Dorsolateral prefrontal cortex (tissue), 122 donors: ENCODE measurements at places on chromosomes 1 and 21.

DNA sequence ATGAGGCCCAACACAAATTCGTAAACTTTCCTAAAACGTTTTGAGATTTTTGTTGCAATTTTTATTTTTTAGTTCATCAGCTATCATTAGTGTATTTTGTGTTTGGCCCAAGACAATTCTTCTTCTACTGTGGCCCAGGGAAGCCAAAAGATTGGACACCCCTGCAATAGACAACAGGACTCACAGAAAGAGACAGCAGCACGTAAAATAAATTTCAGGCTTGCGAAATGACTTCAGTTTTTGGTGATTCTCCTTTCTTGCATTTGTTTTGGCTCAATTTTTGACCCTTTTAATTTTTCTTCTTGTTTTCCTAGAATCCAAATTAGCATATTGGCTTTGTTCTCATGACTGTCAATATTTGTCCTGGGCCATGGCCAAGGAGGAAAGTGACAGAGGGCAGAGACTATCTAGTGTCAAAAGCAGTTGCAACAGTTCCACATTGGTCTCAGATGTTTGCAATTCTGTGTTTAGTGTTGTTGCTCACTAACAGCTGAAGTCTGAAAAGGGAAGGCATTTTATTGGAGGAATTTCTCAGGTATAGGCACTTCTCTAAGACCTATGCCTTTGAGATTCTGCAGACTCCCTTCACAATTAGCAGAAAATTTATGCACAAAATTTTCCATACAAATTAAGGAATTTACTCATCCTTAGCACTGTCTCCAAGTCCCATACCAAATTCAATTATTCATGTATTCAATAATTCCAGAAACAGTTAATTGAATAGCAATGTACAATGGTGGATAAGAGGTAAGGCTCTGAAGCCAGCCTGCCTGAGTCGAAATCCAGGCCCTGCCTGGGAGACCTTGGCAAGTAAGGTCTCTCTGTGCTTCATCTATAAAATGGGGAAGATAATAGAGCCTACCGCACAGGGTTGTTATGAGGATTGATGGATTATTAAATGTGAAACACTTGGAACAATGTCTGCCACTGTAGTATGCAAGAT, 160.9 kb upstream of the IVNS1ABP start:
- DNase-seq, result no peak

DNA sequence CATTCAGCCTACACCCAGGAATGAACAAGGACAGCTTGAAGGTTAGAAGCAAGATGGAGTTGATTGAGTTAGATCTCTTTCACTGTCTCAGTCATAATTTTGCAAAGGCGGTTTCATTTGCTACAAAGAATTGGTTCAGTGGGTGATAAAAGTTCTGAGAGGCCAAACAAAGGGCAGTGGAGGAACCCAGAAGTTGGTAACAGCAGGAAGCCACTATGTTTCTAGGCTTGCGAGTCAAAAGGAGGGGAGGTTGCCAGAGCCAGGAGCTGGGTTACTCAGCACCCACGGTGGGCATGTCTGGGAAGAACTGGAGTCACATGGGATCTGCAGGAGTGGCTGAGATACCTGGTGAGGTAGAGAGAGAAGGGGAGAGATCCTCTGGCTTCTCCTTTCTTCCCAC, 64.2 kb upstream of the MRPS6 start:
- no peak for DNase-seq

DNA sequence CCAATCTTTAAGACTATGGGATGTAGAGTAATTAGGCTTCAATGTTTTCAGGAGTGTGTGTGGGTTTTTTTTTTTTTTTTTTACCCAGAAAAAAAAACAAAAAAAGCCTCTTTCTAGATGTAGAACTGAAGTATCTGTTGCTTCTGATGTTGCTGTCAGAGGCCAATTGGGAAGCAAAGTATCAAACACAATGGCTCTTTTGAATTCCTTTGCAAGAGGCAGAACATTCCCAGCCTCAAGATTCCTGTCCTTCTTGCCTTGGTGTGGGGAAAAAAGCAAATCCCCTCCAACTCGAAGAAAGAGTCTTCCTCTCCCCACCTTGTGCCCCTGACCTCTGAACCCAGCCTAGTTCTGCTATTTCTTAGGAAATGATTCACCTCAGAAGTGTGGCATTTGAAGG, 55.4 kb upstream of the LMO4 start:
- no peak for DNase-seq

DNA sequence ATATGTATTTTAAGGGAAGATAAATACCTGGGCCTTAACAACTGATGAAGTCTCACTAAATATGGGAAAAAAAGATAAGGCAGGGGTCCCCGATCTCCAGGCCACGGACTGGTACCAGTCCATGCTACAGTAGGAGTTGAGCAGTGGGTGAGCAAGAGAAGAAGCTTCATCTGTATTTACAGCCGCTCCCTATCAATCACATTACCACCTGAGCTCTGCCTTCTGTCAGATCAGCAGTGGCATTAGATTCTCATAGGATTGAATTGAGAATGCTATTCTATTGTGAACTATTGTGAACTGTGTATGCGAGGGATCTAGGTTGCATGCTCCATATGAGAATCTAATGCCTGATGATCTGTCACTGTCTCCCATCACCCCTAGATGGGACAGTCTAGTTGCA, 43.0 kb upstream of the PAXBP1 start:
- no peak for DNase-seq

DNA sequence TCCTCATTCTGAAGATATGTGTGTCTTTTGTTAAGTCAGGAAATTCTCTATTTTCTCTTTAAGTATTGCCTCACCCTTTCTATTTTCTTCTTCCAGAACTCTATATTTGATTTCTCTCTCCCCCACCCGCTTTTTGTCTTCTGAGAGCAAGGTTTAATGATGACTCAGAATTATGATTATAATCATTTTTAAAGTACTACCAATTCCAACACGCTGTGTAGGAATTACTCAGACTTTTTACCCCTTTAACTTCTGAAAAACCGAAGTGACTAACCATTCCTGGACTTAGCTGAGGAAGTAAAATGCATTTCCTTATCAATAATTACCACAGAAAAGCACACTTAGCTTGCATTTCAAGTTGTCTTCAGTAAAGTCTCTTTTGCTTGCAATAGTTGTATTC, 20.8 kb upstream of the SCYL3 start:
- DNase-seq, result no peak

DNA sequence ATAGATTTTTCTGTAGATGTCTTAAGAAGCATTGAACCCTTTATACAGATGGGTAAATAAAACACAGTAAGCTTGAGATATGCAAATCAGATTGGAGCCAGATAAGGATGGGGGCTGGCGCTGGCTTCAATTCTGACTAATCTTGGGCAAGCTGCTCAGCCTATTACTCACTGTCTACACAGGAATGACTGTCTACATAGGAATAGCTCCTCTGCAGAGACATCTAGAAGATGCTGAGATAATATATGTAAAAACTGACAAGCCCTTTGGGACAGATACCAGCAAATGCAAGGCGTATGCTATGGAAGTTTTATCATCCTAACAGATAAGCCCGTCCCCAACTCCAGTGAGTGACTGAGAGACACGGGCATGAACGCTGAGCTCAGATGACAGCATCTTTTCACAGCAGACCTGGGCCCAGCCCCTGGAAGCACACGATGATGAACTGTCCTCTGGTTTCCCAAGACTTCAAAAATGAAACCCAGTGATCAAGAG, 1.7 kb downstream of the CLDN14 start:
- no peak for DNase-seq

DNA sequence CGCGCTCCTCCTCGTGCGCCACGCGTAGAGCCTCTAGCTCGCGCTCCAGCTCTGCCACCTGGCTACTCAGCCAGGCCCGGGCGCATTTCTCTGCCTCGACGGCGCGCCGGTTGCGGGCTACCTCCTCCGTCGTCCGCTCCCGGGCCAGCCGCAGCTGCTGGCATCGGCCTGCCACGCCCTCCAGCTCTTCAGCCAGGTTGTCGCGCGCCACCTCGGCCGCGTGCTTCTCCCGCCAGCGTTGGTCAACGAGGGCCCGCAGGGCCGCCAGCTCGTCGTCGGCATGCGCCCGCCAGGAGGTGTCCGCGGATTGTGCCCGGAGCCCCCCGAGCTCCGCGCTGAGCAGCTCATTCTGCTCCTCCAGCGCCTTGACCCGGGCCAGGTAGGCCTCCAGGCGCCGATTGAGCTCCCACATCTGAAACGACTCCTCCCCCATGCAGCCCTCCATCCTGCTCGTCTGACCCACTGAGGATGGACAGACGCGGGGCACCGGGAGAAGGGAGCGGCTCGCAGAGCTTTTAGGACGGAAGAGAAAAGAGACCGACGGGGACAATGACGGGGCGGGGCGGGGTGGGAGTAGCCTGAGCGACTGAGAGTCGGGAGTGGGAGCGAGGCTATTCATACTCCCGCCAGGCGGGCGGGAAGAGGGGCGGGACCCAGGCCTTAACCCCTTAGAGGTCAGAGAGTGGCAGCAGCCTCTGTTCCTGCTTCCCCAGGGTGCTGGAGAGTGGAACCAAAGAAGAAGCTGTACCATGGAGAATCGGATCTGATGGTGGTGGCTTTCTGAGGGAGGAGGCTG, at the start of gene NES:
Gene NES (minus strand): TSS at position 588 of the 796 bp plus-strand sequence. CDS start 143 bp downstream, at position 445.
- DNase-seq, result no peak

GRCh38 chr1:108027389-108027788, 62.4 kb upstream of the VAV3 start:
- no peak for DNase-seq

DNA sequence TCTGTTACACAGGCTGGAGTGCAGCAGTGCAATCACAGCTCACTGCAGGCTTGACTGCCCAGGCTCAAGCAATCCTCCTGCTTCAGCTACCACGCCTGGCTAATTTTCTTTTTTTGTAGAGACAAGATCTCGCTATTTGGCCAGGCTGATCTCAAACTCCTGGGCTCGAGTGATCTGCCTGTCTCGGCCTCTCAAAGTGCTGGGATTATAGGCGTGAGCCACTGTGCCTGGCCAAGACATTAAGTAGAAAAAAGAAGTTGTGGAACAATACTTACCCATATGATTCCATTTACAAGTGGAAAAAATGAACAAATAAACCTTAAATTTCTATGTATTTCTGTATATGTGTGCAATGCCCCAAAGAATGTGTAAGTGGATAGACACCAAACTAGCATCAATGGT, 30.3 kb upstream of the ID3 start:
- no peak for DNase-seq

- no peak for DNase-seq
Measured at GRCh38 chr1:201391651-201392511, 7.2 kb downstream of the LAD1 start.
